ENCODE measurements at places on chromosomes 1 and 21.

DNA sequence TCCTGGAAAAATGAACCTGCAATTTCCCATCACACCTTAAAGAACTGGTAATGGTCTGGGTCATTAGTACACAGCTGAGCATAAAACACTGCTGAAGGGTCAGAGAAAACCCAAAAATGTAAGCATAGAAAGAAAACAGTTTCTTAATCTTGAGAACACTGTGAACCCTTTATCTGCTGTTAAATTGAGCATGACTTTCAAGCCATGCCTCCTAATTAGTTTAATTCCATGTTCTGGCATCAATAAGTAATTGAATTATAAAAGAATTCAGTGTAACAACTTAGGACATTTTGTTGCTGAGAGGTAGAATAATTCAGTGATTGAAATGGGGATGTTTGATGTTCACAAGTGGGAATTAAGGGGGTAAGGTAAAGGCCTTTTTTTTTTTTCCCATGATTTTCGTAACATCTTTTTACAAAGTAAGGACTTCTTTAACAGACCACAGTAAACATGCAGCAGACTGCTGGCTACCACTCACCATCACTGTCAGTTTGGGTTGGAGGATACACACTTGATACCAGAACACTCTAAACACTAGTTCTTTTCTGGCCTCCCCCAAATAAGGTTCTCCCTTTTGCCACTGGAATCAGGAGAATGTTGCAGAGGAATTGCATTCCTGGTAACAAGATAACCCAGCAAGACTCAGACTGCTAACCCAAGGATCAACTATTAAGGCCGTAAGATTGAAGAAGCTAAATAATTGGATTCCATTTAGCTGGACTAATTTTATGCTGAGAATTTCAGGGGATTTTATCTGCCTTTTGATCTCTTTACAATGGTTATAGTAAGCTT, 3.0 kb downstream of the RWDD3 start:
- DNase-seq, result no peak

DNA sequence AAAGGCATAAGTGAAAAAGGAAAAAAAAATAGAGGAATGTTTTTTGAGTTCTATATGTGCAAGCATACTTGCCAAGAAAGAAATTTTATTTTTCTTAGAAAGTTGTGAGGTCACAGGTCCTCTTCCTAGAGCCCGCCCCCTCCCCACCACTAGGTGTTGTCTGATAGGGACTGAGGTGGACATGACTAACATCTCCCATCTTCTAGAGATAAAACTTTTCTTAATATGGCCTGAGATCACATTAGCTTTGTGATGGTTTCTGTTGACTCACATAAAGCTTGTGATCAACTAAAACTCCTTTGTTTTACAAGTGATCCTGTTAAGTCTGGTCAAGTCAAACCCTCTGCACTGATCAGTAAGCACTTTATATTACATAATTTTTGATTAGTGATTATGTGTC, 33.4 kb upstream of the CITED4 start:
- DNase-seq, result no peak

DNA sequence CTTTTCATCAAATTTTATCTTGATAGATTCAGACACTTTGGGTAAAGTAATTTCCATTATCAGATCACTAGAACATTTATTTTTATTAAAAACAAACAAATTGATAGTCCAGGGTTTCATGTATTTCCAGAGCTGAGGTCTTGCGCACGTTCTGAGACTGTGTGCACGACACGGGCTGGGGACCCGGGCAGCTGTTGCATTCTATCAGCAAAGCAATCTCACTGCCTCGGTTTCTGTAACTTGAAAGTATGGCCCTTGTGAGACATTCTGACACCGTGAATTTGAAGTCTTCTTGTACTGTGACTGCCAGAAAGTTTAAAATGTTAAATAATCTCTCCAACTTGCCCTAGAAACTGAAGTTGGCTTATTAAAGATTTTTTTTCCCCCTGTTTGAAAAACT, 746.9 kb upstream of the ADGRL2 start:
- DNase-seq, result no peak

DNA sequence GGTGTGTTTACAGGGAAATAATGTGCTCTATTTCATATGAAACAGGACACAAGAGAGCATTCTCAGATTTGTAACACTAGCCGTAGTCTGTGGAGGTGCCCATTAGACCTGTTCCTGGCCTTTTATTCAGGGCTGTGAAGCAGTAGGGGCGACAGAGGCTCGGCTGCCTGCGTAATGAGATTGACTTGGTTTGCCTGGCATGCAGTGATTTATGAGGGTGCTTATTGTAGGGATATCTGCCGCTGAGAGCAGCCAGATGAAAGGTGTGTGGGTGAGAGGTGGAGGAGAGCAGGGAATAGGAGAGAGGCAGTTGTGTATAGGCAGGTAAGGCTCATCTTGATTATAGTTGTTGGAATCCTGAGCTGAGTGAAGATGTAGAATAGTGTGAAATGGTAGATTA, 51.3 kb downstream of the DNAJC6 start:
- DNase-seq, result no peak

DNA sequence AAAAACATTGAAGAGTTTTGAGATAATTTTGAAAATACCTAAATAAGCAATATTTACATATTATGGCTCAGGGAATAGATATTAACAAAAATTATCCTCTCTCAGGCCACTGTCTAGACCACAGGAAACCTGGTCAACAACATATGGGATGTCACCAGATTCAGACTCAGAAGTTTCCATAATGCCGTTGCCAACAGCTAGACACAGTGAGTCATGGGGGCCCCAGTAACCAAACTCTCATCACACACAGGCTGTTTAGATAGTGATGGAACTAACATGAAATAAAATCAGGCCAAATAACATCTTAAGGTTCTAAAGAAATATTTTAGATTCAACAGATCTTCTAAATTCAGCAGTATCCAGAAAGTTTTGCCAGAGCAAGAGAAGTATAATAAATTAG, 681.7 kb upstream of the ADAMTS5 start:
- no peak for DNase-seq

GRCh38 chr1:194477908-194478307, 1291.5 kb upstream of the B3GALT2 start:
- no peak for DNase-seq

GRCh38 chr1:185396126-185396525, 79.1 kb upstream of the IVNS1ABP start:
- no peak for DNase-seq

- no peak for DNase-seq
Measured at GRCh38 chr1:118137900-118138299, 47.1 kb downstream of the SPAG17 start.

- no peak for DNase-seq
Measured at GRCh38 chr21:41835711-41836154, 43.4 kb downstream of the PRDM15 start.

GRCh38 chr1:56816909-56817308, 2.3 kb downstream of the FYB2 start:
- DNase-seq, result no peak

- no peak for DNase-seq
Measured at GRCh38 chr21:15839026-15839425, 109.2 kb downstream of the USP25 start.

GRCh38 chr1:185297982-185298381, 19.1 kb downstream of the IVNS1ABP start:
- no peak for DNase-seq

DNA sequence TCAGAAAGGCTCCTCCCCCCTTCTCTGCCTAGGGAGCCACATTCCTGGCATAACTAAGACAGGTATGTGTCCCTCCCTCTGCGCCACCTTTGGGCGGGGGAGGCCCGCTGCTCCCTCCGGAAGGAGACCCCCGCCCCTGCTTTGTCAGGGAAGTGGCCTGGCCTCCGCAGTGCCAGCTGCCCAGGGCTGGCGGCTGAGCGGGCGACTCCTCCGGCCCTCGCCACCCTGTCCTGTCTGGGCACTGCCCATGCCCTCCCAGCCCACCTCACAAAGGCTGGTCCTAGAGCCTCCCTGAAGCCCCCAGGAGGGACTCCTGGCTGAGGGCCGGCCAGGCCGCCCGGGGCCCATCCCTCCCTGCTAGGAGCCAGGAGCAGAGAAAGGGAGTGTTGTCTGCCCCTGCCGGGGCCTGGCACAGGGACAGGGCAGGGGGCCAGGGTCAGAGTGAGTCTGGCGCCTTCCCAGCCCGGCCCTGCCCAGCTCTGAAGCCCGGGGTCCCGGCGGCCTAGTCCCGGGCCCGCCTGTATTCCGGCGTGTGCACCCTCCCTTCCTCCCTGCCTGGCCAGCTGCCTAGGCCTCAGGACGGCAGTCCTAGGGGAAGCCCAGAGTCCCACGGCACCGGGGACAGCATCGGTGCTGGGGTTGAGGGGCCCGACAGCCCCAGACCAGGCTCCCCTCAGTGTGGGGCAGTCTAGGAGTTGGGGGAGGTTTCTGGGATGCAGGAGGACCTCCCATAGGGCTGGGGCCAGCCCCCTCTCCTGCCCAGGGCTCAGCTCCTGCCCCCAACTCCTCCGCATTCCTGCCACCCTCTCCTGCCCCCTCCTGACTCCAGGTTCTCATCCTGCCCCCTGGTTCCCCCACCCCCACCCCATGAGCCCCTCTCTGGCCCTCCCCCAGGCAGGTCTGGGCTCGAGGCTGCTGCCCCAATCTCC, 5.1 kb downstream of the AGRN start:
- no peak for DNase-seq

GRCh38 chr1:110387048-110387754, 3.6 kb downstream of the SLC16A4 start:
- DNase-seq, result no peak

- peak; percentile 35 for DNase-seq
Measured at GRCh38 chr1:230124186-230125128, 57.4 kb downstream of the GALNT2 start.

GRCh38 chr21:30257773-30258172, 25.0 kb downstream of the KRTAP24-1 start:
- no peak for DNase-seq

DNA sequence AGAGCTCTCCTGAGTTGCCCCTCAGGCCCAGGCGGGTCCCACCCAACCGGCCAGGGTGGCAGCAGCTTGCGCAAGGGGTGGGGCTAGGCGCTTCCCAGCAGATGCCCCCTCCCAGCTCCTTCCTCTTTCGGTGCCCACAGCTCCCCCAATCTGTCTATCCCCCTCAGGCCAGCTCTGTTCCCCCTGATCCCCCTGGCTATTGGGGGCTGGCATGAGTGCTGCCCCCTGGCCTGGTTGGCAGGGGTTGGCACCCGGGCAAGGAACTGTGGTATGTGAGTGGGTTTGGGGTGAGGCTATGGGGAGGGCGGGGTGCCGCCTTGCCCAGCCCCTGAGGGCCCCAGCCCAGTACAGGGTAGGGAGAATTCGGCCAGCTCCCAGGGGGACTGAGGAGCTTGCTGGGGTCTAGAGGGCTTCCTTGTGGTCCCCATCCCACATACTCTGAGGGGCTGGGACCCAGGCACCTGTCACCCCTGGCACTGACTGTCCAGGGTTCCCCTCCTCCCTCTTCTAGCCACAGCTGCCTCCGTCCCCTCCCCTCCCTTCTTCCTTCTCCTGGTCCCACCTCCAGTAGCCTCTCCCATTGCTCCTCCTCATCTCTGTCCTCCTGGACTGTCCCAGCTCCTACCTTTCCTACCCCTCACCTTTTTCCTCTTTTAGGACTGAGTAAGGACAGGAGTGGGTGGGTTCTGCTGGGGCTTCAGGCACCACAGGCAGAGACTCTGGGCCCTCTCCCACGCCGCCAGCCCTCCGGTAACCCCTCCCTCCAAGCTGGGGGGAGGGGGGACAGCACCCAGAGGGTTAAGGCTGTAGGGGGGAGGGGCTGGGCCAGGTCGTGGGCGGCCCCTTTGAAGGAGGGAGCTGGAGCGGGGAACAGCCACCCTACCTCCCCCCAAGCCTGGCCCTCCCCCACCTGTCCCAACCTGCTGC, 5.7 kb downstream of the ZBTB7B start:
- DNase-seq, result no peak

DNA sequence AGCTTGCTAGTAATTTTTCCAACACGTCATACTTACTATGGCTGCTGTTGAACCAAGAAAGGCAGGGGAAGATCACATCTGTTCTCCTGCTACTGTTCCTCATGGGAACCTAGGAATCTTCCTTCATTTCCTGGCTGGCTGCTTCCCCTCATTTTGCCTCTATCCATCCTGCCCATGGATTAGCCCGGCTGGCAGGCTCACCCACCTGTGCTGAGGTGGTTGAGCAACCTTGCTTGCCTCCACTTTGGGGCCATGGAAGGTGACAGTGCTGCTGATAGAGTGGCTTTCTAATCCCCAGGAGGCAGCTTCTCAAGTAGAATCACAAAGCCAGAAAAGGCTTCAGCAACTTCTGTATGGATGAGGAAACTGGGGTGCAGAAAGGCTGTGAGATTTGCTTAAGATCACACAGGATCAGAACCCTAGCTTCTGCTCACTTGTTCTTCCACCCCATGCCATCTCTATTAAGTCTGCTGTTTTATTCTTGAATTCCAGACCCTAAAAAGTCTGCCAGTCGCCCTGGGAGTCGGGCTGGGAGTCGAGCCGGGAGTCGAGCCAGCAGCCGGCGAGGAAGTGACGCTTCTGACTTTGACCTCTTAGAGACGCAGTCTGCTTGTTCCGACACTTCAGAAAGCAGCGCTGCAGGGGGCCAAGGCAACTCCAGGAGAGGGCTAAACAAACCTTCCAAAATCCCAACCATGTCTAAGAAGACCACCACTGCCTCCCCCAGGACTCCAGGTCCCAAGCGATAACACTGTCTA, 6.2 kb upstream of the BMP8A start:
- DNase-seq, result no peak

- DNase-seq, result no peak
Measured at GRCh38 chr1:68571454-68572235, 74.8 kb upstream of the DEPDC1 start.

DNA sequence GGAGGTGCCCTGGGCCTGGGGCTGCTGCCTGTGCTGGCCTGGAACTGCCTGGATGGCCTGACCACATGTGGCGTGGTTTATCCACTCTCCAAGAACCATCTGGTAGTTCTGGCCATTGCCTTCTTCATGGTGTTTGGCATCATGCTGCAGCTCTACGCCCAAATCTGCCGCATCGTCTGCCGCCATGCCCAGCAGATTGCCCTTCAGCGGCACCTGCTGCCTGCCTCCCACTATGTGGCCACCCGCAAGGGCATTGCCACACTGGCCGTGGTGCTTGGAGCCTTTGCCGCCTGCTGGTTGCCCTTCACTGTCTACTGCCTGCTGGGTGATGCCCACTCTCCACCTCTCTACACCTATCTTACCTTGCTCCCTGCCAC, 1.8 kb downstream of the GPR3 start:
- no peak for DNase-seq

- DNase-seq, result no peak
Measured at GRCh38 chr1:33341190-33341589, 20.3 kb upstream of the A3GALT2 start.

DNA sequence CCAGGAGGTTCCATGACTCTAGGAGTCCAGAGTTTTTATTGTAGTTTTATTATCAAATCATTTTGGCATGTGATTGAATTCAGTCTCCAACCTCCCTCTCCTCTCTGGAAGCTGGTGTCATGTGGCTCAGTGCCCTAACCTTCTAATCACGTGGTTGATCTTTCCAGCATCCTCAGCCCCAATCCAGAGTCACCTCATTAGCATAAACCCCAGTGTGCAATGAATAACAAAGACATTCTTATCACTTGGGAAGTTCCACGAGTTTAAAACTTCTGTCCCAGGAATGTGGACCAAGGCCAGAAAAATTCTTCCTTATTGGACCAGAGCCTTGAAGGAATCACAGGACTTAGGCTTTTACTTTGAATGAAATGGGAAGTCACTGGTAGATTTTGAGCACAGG, 52.2 kb downstream of the KIRREL1 start:
- DNase-seq, result no peak
